Islet precursor cell (in vitro differentiated cells): ENCODE measurements at places on chromosomes 3 and 15.

- DNase-seq = no peak
Measured at GRCh38 chr15:47503876-47504275, 213.4 kb upstream of the SEMA6D start.

GRCh38 chr15:100241572-100242482, 99.9 kb downstream of the ADAMTS17 start:
- DNase-seq = peak; percentile 67

DNA sequence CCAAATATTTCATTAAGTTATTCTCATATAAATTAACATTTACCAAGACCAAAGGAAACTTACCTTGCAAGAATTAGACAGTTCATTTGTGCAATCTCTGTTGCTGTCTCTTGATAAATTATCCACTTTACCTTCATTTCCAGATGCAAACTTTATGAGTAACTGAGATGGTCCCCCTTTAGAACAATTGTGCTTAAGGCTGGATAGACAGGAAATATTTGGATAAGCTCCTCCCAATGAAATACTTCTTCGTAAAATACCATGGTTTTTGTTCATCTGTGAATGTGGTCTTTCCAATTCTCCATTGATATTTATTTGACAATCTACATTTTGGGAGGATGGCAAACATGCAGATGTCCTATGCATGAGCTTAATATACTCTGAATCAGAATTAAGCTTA, 78.2 kb downstream of the NEDD4 start:
- no peak for DNase-seq

- DNase-seq = peak; percentile 64
Measured at GRCh38 chr3:119609301-119609700, 11.6 kb downstream of the PLA1A start.

GRCh38 chr3:123412076-123412475, 36.8 kb downstream of the ADCY5 start:
- DNase-seq = no peak

- no peak for DNase-seq
Measured at GRCh38 chr3:170866499-170866898, 3.5 kb downstream of the RPL22L1 start.

DNA sequence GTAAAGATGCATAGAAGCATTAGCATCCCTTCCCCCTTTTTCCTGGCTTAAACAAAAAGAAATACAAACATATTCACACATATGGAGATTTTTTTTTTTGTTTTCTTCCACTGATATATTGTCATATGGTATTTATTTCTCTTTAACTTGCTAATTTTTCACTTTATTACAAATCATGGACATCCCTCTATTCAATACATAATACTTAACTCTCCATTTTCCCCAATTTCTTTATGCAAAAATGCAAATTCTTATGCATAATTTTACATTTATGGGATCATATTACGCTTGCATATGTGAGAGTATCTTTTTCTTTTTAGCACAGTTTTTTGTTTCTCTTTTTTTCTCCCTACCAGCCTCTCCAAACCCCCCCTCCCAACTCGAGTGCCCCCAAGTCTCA, 48.8 kb downstream of the CCR3 start:
- no peak for DNase-seq

- DNase-seq = no peak
Measured at GRCh38 chr3:87727783-87728182, 331.0 kb downstream of the CGGBP1 start.

GRCh38 chr3:184345317-184346144, 8.1 kb downstream of the FAM131A start:
- DNase-seq = peak; percentile 93

DNA sequence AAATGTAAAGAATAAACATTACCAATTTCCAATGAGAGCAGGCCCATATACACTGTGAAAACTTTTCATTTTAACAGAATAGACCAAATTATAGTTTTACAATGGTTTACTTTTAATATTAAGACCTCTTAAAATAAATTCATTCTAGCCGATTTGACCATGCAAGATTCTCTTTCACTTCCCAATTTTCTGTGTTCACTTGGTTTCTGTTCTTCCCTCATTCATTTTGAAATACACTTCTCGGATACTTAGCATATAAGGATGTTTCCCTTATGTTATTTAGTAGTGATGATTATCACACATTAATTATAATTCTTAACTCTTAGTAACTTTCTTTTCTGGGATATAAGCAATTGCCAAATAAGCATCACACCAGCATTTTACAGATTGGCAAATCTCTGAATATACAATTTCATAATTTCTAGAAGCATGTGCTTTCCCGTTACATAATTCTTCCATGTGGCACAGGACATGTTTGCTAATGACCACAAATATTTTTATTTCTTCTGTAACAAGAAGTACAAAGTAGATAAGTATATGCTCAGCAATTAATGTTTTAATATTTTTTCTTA, 13.9 kb downstream of the OR5H15 start:
- DNase-seq = no peak

- no peak for DNase-seq
Measured at GRCh38 chr3:172868582-172869200, 118.2 kb downstream of the ECT2 start.

GRCh38 chr3:78041486-78041885, 1001.6 kb downstream of the ROBO2 start:
- DNase-seq = no peak
